ENCODE measurements at places on chromosomes 11 and 22.

- DNase-seq: no peak
These were observed 13.3 kb upstream of the LIPT2 start for GRCh38 chr11:74506823-74507222.

DNA sequence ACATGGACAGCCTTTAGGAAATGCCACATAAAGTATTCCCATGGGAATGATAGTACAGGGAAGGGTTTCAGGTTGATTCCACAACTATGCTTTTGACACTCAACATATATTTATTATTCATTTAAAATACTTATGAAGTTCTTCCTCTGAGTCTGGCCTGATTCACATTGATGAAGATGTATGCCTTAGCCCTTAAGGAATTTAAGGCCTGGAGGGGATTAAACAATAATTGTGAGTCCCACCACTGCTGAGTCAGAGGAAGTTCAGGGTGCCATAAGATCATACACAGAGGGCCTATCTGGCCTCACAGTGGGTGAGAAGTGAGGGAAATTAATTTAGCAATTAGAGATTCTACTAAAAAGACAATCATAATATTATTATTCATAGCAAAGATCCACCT, 161.1 kb upstream of the SNX19 start:
- DNase-seq: no peak

DNA sequence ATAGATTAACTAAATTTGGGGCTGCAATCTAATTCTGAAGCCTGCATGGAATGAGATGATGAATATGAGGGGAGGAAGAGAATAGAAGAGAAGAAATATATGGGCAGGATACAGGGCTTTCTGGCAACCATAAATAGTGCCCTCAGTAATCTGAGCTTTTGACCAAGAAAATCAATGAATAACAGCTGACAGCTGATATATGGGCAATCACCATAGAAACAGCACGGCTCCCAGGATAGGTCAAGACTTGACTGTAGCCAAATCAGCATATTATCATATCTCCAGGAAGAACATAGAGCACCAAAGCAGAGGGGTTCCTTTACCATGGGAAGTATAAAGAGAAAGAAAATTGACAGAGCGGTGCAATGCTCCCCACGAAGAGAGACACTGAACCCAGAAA, 643.8 kb upstream of the TENM4 start:
- DNase-seq: no peak

GRCh38 chr11:128298271-128298670, 289.1 kb downstream of the ETS1 start:
- no peak for DNase-seq

DNA sequence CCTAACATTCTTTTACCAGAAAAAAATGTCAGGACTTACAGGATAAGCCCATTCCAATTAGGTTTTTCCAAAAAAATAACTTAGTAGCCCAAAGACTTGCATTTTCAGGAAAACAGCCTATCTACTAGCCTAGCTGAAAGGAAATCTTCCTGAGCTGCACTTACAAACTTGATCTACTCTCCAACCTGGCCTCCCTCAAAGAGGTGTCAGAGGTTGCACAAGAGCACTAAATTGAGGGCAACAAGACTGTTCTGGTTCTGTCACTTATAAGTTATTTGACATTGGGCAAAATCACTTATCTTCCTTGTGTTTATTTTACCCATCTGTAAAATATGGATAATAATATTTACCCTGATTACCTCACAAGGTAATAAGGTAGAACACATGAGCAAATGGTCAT, 7.9 kb upstream of the SOX6 start:
- DNase-seq: no peak

- no peak for DNase-seq
These were observed 108.5 kb upstream of the SORL1-AS1 start for GRCh38 chr11:121561240-121561639.

- no peak for DNase-seq
These were observed 18.2 kb downstream of the TTLL8 start for GRCh38 chr22:50039669-50040443.

GRCh38 chr11:34254011-34254410, 103.8 kb downstream of the ABTB2 start:
- no peak for DNase-seq

DNA sequence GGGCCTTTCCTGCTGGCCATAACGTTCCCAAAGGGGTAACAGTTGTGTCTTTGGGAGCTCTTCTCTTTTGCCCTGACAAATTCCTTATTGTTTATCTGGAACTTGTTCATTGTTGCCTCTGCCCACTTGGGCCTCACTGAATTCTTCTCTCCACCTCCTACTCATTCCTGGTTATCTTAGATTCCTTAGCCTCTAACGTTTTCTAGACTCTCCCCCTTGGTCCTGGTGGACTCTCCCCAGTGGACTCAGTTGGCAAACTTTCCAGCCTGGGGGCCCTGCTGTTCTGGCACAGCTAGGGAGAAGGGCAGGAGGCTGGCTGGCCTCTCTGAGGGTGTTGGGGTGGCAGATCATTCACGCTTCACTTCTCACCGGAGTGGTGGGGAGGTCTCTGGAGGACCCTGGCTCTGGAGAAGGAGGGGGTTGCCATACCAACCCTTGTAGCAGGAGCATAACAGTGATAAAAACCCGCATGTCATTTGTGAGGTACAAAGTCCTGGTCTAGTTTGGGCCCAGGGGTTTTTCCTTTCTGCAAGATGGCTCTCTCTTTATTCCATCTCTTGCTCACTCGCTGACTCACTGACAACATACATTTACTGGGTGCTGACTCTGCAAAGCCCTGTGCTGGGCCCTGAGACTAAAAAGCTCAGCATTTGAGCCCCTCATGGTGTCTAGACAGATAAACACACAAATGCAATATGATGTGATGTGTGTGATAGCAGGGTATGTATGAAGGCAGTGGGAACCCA, 39.7 kb downstream of the YWHAH start:
- no peak for DNase-seq

GRCh38 chr22:50199829-50200460, 866 bp upstream of the SELENOO start:
- no peak for DNase-seq

GRCh38 chr11:17188675-17189074, 19.1 kb downstream of the PIK3C2A start:
- DNase-seq: no peak

Measured in SW 1271 (cell line).